ENCODE measurements at places on chromosomes 2 and 18. TPM values are rescaled to one million over a fixed set of nuclear protein-coding genes. Genes with fewer than 3 reads are reported as not detected.

DNA sequence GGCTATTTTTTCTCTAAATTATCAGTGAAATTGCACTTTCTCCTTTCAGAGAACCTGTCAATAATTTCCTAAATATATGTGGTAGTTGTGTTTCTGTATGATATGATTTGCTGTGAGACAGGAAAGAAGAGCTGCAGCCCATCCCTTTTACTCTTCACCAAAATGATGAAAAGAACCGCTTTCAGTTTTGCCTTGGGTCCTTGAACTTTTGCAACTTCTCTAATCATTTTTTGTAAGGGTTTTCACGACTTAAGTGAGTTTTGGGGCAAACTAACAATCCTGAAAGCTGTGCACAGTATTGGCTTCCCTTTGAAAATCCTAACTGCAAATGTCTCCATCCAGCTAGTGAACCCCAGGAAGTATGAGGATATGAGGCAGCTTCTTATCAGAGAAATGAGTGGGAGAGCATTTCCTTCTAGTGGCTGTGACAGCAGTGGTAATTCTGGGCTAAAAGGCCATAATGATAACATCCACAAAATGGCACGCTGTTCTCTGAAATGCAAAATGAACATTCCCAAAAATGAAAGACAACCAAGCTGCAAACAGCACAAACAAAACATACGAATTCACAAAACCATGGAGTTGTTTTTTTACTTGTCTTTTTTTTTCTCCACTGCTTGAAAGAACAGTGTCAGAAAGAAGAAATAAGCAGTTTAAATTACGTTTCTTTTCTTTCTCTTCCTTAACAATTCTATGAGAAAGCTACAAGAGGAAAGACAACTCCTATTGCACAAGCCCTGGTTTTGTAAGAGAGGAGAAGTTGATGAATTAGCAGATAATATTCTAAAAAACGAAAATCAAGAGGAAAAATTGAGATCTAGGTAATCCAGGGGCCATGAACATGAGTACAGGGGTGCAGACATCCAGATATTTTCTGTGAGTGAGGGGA, 1291.6 kb upstream of the ZEB2 start:
- no peak for DNase-seq

Gene MBD1
- 70.5 TPM for total RNA-seq

DNA sequence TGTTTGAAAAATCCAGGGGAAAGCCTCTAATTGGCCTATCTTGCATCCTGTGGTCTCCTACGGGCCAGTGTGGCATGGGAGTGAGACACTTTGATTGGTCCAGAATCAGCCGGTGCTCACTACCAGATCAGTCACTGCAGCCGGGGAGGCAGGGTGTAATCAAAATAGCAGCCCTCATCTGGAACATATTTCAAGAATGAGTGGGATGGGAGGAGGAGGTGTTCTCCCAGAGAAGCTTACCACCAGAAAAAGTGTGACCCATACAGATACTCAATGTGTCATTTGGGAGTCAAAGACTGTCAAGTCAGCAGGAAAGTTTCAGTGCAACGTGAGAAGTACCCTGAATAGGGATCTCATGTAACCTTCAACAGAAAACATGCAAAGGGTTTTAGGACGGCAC, 393.9 kb upstream of the SLC14A2 start:
- DNase-seq, result no peak

Gene PPP1R7
- total RNA-seq, result 123 TPM

GRCh38 chr2:231717281-231718171, 9.2 kb downstream of the PTMA start:
- peak; percentile 39 for DNase-seq

- peak; percentile 32 for DNase-seq
Observed at GRCh38 chr2:76197842-76198448, 487.2 kb upstream of the GCFC2 start.

GRCh38 chr2:61436092-61436491, 34.8 kb downstream of the USP34 start:
- no peak for DNase-seq

Gene RAX
- not detected for total RNA-seq

- no peak for DNase-seq
Observed at GRCh38 chr2:206968134-206969086, 29.1 kb downstream of the CPO start.

DNA sequence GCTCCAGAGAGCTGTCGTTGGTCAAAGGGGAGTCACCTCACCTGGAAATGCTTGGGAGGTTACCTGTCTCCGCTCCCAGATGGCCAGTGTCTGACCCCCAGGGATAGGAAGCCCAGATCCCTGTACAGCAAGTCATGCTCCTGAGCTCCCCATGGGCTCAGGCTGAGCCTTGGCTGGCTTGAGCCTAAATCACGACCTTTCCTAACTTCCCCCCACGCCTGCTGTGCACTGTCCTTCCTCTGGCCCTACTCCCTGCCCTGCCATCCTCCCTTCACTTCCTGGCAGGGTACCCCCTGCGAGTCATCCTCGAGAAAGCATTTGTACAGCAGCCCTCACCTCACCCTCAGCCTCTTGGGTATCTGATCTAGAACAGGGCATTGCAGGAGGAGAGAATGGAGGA, 9.2 kb upstream of the HDAC4 start:
- DNase-seq, result no peak

GRCh38 chr2:159976527-159977160, 85.8 kb downstream of the PLA2R1 start:
- no peak for DNase-seq

- DNase-seq, result no peak
Observed at GRCh38 chr2:81389203-81389602, 1084.7 kb upstream of the LRRTM1 start.

GRCh38 chr2:119862127-119862889, 102.6 kb downstream of the PTPN4 start:
- DNase-seq, result no peak

DNA sequence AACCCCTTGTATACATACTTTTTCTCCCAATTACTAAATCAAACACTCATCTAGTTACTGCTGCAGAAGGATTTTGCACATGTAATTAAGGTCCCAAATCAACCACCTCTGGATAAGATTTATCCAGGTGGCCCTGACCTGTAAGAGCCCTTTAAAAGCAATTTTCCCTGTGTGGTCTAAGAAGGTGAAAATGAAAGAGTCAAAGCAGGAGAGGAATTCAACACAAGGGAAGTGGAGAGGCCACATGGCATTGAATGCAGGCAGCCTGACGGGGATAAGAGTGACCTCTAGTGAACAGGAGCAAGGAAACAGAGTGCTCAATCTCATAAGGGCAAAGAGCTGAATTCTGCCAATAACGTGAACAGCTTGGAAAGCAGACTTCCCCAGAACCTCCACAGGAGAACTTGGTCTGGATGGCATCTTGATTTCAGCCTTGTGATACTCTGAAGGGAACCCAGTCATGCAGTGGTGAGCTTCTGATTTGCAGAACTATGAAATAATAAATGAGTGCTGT, 27.2 kb downstream of the PPP3R1 start:
- peak; percentile 22 for DNase-seq

DNA sequence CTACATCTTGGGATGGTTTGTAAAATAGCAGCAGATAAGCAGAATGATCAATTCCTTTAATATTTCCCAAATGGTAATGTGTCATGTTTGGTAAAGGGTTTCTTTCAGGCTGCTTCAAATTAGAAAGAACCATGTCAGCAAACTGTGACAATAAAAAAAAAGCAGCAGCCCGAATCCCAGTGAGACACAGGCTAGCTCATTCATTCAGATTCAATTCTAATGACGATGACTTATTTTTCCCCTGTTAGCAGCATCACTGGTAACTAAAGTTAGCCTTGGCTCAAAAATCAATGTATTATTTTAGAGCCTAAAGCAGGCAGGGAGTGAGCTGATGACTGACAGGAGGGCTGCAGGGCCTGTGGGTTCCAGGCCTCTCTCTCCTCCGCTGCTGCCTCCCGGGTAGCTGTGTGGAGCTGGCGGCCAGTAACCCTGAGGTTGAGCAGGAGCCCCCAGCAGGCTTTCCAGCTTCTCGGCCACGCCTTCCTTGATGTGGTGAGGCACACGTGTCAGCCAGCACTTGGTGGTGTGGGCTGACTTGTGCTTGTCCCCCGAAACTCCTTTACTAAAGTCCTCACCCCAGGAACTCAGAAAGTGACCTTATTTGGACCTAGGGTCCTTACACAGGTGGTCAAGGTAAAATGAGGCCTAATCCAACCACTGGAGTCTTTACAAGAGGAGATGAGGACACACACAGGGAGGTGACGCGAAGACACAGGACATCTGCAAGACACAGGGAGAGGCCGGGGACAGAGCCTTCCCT, 120.5 kb upstream of the HS6ST1 start:
- DNase-seq, result no peak

Gene VWA3B
- not detected for total RNA-seq

Gene IL36A
- not detected for total RNA-seq

- DNase-seq, result no peak
Observed at GRCh38 chr18:75915941-75916623, 488.6 kb upstream of the SMIM21 start.

DNA sequence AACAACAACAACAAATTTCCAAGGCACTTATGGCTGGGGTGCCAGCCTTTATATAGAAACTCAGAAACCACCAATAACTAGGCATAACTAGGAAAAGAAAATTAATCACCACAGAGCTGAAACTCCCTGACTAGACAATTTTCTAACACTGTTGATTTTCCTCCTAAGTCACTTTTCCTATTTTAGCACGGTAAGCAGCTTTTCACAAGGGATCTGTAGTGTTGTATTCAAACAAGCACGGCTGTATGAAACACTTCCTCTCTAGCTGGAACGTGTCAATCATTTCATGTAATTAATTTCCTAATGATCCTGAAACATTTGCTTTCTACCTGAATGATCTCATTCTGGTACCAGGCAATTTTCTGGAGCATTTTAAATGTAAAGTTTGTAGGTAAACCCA, 645.0 kb downstream of the IRS1 start:
- DNase-seq, result no peak

Gene NXPH2
- not detected for total RNA-seq

Gene CPLX4
- not detected for total RNA-seq

Gene NEB
- 0.05 TPM for total RNA-seq

DNA sequence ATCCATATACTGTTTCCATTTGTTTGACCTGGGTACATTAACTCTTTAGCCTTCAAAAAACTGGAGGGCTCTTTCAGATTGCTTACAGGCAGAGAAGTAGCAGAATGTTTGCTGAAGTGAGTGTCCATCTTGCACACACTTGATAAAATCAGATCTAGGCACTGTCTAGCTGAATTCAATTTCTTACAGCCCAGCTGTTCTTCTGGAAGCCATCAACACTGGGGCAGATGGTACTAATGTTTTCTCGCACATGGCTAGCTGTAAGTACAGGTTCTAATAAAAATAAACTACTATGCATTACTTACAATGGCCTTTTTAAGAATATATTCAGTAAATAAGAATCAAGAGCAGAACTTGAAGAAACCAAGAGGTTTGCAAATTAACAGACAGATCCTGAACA, 175.9 kb downstream of the NBAS start:
- DNase-seq, result no peak

GRCh38 chr2:50987616-50988313, 44.2 kb downstream of the NRXN1 start:
- DNase-seq, result no peak

Gene RRM2
- total RNA-seq, result 523 TPM

Gene C2orf74
- 15.9 TPM for total RNA-seq

Gene IGFBP5
- total RNA-seq, result not detected

Gene CRYGC
- not detected for total RNA-seq

DNA sequence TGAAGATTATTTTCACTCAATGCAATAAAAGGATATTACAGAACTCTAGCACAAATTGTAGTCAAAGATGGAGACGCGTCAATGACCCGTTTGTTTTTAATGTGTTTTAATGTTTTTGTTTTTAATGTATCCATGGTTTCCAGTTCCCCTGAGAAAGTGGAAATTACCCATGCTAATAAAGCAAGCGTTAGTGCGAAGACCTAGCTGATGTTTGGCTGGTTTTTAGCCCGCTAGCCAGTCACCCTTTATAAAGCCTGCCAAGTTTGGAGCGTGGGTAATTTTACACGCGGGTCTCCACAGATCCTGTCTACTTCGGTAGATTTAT, 430 bp upstream of the CHMP1B start:
- no peak for DNase-seq

GRCh38 chr2:39405364-39405763, 31.7 kb downstream of the MAP4K3 start:
- DNase-seq, result no peak

Gene RGPD5
- total RNA-seq, result 38.6 TPM

DNA sequence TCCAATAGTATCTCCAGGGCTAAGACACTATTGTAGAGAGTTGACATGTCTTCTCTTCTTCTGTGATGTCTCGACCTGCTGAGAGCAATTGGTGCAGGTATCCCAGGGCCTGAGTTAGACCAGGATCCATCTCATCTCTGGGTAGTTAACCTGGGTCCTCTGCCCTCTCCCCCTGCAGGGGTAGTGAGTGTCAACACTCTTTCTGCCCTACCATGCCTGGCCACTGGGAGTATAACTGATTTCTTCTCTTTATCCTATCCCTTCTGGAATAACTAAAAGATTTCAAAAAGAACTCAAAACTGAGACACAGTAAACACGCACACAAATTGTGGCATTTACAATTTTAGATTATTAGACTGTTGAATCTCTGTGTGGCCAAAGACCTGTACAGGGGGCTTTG, 20.8 kb upstream of the SIX3 start:
- no peak for DNase-seq

DNA sequence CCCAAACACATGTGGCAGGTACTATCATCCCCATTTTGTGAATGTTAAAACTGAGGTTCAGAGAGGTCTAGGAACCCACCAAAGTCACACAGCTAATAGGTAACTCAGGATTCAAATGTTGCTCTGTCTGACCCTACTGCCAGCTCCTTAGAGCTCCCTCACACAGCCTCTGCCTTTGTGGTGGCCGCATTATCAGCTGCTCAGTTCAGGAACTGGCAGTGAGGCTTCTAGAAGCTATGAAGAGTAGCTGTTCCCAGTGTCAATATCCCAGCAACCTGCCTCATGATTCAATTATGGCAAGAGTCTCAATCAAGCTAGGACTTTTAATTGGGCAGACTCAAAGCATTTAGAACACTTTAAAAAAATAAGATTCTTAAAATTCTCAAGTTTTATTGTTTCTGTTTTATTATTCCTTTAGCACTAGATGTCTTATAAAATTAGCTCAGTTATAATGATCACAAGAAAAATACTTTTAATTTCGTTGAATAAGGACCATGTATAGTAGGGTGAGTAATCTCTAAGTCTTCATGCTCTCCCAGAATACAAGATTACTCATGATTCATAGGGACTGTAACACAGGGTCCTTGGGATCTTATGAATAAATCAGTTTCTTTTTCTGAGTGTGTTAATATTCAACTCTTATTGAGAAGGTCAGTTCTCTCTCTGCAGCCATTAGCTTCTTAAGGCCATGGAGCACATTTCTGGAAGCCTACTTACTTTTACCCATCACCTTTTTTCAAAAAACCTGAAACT, 342.7 kb downstream of the RND3 start:
- DNase-seq, result no peak

GRCh38 chr2:189010536-189010935, 36.4 kb downstream of the COL3A1 start:
- no peak for DNase-seq

GRCh38 chr2:139427164-139427563, 647.0 kb upstream of the NXPH2 start:
- no peak for DNase-seq

Gene MRO
- not detected for total RNA-seq

GRCh38 chr18:57258131-57258777, 94.1 kb upstream of the ST8SIA3 start:
- DNase-seq, result no peak

Gene FBXO15
- 0.75 TPM for total RNA-seq

All from activated CD4-positive, alpha-beta memory T cell treated with anti-CD3 and anti-CD28 coated beads for 36 hours (primary cell).